GM20000 (cell line): ENCODE measurements at places on chromosomes 7 and 10.

GRCh38 chr7:2978408-2978807, 65.3 kb downstream of the CARD11 start:
- DNase-seq: peak; percentile 81

DNA sequence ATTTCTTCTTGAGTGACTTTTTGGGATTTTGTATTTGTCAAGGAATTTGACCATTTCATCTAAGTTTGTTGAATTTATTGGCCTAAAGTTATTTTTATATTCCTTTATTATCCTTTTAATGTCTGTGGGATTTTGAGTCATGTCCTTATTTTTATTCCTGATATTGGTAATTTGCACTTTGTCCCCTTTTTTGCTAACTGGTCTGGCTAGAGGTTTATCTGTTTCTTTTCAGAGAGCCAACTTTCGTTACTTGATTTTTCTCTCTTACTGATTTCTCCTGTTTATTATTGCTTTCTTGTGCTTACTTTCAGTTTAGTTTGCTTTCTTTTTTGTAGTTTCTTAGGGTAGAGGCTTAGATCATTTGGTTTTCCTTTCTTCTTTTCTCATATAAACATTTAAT, 14.6 kb downstream of the MGMT start:
- no peak for DNase-seq

DNA sequence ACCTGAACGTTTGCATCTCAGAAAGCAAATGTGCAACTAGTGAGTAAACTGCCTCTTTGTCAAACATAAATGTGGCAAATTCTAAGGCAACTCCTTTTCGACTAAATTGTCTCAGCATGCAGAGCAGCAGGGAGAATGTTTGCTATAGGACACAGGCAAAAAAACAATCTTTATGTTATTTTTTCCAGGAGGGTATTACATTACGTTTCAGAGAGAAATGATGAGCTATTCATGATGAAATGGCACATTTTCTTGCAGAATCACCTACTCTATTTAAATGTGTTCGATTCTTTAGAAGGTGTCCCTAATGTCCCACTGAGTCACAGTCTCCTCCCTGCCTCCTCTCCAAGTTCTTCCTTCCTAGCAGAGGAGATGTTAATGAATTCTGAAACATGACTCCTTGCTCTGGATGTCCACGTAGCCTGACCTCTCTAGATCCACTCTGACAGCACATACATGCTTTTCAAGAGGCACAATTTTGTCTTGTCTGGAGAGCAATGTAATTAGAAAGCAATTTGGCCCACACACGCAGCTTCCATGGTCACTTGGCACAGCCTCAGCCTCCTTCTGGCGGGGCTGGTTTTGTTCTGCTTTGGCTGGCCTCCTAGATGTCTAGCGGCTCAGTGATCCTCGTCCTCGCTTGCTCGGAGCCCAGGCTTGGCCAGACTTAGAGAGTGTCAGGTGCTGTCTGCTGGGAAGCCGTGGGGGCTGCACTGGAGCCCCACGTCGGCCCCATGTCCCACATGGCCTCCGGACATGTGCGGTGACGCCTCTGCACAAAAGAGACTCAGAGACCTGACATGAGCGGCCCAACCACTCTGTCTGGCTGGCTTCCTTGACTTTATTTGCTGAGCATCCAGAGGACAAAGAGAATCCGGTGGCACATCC, 125.7 kb upstream of the ZNF438 start:
- no peak for DNase-seq

GRCh38 chr10:76311752-76312636, 880.6 kb downstream of the LRMDA start:
- DNase-seq: peak; percentile 22

GRCh38 chr7:24709051-24709450, 48.2 kb downstream of the GSDME start:
- no peak for DNase-seq

DNA sequence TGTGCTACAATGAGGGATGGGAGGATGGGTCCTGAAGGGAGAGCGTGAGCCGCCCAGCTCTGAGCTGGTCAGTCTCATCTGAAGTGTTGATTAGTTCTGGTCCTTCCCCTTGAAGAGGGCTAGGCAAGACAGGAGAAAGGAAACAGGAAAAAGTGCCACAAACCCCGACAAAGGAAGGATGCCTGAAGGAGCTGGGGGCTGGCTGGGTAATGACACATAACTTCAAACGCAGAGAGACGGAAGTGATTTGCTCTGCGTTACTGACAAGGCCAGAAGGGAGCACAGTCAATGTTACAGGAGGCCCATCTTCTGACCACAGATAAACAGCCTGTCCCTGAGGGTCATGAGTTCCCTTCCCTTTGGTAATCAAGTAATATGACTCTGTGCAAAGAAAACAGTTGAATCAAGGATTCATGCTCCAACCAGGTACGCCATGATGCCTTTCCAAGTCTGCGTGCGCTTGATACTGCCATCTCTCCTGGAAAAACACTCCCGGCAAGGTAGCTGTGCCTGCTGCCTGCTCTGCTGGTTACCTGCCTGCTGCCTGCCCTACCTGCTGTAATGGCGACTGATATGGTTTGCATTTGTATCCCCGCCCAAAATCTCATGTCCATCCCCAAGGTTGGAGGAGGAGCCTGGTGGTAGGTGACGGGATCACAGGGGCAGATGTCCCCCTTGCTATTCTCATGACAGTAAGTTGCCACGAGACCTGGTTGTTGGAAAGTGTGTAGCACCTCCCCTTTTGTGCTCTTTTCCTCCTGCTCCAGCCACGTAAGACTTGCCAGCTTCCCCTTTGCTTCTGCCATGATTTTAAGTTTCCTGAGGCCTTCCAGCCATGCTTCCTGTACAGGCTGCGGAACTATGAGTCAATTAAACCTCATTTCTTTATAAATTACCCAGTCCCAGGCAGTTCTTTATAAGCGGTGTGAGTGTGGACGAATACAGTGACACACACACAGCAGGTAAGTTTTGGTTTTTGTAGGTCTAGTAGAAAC, 57.9 kb downstream of the GRB10 start:
- no peak for DNase-seq

DNA sequence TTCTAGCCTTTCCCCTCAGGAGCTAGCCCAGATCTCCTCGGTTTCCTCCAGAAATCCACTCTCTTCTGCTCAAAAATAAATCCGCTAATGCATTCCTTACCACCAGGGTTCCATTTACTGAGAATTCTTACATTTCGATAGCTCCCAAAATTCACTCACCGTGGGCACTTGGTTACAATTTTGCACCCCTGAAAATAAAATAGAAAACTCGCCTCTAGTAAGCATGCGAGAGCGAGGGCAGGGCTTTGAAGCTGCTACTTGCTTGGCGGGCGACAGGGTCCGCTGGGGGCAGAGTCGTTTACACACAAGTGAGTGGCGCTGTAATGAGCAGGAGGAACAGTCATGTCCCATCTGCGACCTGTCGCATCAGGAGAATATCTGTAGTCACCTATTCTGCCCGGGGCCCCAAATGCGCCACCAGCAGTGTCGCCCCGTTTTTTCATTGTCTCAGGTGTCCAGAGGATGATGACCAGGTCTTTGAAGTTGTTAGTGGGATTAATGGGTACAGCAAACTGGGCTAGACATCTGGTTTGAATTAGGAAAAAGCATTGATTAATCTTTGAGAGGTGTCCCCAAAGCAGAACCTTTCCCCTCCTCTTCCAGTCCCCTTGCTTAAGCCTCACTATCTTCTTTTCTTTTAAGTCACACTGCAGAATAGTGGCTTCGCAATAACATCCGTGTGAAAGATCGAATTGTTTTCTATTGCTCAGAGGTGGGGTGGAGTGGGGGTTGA, 1.2 kb upstream of the MEOX2 start:
- no peak for DNase-seq
